ENCODE measurements at places on chromosomes 4 and X.

- no peak for DNase-seq
Observed at GRCh38 chrX:34300871-34301270, 168.8 kb upstream of the FAM47A start.

- DNase-seq: no peak
Observed at GRCh38 chrX:51852621-51853020, 40.8 kb upstream of the MAGED1 start.

DNA sequence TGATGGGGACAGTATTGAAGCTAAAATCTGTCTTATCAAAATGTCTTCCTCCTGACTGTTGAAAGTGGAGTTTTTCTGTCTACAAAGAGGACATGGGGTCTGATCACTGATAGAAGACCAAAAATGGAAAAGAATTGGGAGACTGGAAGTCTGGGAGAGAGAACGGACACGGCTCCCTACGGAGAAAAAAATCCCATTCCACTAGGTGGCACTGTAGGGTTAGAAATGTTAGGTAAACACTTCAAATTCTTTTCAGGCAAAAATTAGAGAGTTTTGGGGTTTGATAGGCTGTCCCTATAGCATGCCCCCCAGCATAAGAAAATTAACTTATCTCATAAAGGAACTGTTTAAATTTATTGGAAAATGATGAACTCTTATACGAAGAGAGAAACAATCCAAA is 200.5 kb downstream of the FAM133A start:
- no peak for DNase-seq

- no peak for DNase-seq
Observed at GRCh38 chrX:3532581-3533085, 180.8 kb downstream of the PRKX start.

- DNase-seq: no peak
Observed at GRCh38 chr4:120855307-120856001, 67.1 kb downstream of the PRDM5 start.

GRCh38 chrX:69285881-69286564 is 120.8 kb upstream of the PJA1 start:
- peak; percentile 80 for DNase-seq

- DNase-seq: no peak
Observed at GRCh38 chr4:145614233-145614610, 5.0 kb upstream of the MMAA start.

GRCh38 chr4:167826281-167826680 is 266.1 kb upstream of the ANXA10 start:
- no peak for DNase-seq

GRCh38 chrX:24355095-24355494 is 5.3 kb upstream of the SUPT20HL1 start:
- DNase-seq: no peak

- DNase-seq: no peak
Observed at GRCh38 chrX:153625271-153626024, 21.6 kb upstream of the DUSP9 start.

GRCh38 chrX:9816084-9816700 is 30.0 kb downstream of the SHROOM2 start:
- DNase-seq: no peak

- DNase-seq: no peak
Observed at GRCh38 chr4:8099981-8100464, 58.6 kb downstream of the ABLIM2 start.

- peak; percentile 48 for DNase-seq
Observed at GRCh38 chr4:2924765-2925301, 38.4 kb downstream of the NOP14 start.

DNA sequence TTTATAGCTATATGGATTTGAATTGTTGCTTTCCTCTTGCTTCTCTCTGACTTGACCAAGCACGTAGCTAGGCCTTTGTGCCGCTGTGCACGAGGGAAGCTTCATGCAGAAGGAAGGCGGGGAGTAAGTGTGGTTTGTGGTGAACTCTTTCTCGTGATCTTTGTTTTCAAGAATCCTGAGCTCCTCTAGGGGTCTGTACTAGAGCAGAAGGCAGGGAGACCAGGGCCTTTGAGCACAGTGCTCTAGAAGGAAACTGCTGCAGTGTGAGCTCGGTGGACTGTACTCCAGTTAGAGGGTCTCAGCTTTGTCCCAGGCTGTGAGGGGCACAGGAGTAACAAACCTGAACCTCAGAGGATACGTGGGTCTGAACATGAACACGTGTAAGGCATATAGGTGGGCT is 49.0 kb downstream of the AGA start:
- no peak for DNase-seq

DNA sequence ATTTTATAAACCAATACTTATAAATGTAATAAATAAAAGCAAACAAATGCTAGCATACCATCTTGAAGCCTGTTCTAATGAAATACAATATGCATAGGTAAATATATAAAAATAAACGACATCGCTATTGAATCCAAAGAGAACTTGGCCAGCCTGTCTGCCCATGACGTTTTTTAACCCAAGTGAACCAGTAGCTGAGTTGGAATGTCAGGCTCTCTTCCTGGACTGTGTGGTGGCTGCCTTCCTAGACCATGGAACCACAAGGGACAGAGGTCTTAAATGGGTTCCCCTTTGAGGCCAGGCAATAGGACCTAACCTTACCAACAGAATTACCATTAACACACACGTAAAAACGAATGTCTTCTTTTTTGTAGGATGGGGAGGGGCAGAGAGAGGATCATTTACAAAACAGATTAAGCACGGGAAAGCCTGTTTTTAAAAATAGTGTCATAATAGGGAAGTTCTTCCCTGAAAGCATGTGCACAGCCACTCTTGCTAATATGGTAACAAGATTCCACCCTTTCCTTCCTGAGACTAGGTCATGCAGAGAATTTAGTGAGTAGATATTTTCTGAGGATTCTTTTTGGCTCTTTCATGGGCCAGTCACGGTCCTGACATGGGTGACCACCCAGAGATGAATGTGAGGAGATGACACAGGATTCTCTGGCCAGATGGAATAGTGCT is 69.4 kb upstream of the ACSL1 start:
- DNase-seq: no peak

- DNase-seq: no peak
Observed at GRCh38 chrX:71321731-71322130, 20.2 kb downstream of the ITGB1BP2 start.

GRCh38 chrX:132648895-132649294 is 160.1 kb upstream of the MBNL3 start:
- DNase-seq: no peak

GRCh38 chr4:26763063-26763462 is 97.6 kb upstream of the STIM2 start:
- DNase-seq: no peak

DNA sequence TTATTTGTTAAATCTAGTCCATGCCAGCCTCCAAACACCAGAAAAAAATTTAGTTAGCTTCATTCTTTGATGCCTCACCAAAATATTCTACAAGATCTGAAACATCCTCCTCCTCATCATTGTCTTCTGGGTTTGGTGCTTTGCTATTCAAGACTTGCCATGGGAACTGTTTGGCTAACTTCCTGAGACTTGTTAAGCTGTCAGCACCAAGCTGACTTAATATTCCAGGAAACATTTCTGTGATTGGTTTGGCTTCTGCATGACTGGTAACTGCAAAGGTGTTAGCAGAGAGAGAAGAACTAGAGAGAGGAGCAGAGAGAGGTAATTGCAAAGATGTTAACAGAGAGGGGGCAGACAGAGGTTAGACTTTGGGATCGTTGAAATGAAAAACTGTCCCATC is 101.3 kb downstream of the PALLD start:
- DNase-seq: no peak

DNA sequence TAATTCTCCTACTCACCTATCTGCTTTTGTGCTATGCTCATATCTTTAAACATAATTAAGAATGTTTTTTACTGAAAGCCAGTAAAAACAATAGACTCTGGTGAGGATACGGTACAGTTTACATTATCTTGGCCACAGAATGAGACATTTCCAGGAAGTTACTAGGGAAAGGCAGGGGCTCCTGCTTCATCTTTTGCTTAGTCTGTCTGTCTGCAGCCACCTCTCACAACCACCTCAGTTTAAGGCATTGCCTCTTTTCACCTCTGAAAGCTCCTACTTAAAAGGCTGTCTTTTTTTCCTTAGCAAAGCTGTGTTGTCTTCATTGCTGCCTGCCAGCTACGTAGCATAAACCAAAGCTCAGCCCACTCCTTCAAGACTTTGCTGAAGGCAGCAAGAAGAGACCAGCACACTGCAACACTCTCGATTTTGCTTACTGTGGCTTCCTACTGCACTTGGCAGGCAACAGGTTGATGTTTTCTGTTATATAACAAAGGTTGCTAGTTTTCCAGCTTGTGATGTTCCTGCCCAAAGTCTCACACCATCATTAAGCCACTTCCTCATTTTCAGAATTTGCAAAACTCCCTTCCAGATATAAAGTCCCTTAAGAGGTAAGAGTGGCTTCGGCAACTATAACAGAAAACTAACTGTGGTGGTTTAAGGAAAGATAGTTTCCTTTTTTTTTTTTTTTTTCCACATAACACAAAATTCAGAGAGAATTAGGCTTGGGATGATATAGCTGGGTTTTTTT is 432.9 kb downstream of the GRXCR1 start:
- no peak for DNase-seq

DNA sequence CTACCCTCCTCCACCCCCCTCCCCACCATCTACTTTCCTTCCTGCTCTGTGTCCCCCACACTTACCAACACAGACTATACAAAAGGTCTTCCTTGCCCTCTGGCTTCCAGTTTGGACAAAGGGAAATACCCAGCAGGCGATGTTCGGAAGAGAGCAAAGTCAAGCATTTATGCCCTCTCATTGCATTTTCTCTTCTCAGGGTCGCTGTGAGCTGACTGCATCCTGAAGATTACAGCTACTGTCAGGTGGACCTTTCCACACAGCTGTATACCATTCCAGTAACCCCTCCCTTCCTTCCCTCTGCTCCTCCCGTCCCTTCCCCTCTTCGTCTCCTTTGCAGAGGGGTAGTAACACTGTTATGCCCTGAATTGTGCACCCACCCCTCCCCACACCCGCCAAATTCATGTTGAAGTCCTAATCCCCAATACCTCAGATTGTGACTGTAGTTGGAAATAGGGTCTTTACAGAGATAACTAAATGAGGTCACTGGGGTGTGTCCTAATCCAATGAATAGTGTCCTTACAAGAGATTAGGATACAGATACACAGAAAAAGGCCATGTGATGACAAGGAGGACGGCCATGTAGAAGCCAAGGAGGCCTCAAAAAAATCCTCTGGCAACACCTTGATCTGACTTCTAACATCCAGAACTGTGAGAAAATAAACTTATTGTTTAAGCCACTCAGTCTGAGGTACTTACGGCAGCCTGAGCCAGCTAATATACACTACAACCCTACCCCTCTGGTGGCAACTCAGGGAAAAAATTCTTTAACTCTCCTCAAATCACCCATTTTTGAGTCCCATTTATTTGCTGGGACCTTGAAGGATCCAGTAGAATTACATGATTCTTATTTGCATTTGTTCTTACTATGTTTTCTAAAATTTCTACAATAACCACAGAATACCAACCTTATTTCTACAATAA is 11.7 kb downstream of the MORF4L2 start:
- no peak for DNase-seq

DNA sequence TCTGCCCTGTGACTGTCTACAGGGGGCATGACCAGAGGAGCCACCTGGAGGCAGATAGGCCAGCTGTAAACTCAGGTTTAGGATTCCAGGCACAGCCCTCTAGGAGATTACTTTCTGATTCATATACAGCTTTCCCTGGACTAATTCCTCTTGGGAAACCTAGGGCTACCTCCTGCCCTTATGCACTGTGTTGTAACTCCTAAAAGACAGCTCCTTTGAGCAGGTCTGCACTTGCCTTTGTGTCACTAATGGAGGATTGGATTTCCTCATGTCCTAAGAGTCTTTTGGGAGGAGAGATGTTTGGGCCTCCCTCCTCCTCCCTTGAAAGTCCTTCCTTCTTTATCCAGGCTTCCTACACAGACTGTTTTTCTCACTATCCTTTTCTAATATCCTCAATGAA is 202.0 kb downstream of the PCDH19 start:
- DNase-seq: no peak

DNA sequence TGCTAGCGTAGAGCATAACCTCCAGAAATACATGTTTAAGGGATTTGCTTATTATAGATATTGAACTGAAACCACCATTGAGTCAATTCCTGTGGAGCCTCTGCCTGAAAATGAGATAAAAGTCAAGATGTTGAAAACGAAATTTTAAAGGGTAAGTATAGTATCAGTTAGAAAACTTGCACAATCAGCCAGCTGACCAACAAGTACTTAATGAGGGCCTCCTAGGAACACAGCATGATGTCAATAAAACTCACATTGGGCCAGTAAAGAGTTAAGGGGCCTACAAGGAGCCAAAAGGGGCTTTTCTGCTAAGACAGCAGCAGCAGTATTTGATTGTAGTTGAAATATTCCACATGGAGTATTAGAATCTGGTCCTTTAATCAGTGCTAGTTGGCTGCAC is 314.1 kb upstream of the PPARGC1A start:
- DNase-seq: no peak

- no peak for DNase-seq
Observed at GRCh38 chr4:137664046-137664387, 131.7 kb upstream of the PCDH18 start.

DNA sequence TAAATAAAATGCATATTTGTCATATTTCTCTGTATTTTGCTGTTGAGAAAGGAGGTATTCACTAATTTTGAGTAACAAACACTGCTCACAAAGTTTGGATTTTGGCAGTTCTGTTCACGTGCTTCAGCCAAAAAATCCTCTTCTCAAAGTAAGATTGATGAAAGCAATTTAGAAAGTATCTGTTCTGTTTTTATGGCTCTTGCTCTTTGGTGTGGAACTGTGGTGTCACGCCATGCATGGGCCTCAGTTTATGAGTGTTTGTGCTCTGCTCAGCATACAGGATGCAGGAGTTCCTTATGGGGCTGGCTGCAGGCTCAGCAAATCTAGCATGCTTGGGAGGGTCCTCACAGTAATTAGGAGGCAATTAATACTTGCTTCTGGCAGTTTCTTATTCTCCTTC is 3.3 kb downstream of the HTT start:
- no peak for DNase-seq

DNA sequence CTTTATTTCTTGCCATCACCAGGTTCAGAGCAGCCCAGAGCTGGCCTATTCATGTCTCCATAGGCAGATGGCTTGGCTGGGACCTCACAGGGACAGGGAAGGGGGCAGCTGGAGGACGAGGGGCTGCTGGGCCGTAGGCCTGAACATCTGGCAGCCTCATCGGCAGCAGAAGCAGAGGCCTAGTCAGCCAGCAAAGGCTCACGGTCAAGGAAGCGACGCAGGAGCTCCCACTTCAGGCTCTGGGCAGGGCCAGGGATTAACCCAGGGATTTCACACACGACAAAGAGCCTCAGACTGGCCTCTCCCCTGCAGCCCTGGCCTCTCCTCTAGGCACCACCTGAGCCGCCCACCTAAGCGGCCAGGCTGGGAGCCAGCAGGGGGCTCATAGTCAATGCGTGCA is 46.0 kb upstream of the MAN2B2 start:
- no peak for DNase-seq

- no peak for DNase-seq
Observed at GRCh38 chrX:39222346-39223113, 421.3 kb downstream of the MID1IP1 start.
